Activated CD8-positive, alpha-beta T cell treated with anti-CD3 and anti-CD28 coated beads for 36 hours (primary cell): ENCODE measurements at places on chromosomes 12 and 14. TPM values are rescaled to one million over a fixed set of nuclear protein-coding genes. Genes with fewer than 3 reads are reported as not detected.

DNA sequence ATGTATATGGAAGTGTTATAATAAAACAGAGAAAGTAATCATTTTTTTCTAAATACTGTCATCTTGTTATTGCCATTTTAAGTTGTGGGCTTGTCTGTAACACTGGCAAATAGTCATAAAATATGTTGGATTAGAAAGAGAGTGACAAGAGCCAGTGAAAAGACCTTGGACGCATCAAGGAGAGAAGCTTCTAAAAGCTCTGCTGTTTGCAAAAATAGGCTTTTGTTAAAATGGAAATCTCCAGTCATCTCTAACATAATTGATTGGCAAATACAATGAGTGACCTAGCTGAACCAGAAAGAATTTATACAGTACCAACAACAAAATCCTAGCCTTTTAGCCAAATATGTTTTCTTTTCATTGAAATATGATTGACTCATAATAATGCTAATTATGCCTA lies 245.8 kb upstream of the RMST start:
- H3K27me3 ChIP-seq: peaks cover 2% of the 10 kb centered on the region
- no peak for DNase-seq
- H3K4me1 ChIP-seq: no peaks in the 10 kb centered on the region

GRCh38 chr12:49921936-49922335 lies 18.2 kb upstream of the FAIM2 start:
- peaks cover 3% of the 10 kb centered on the region for H3K27me3 ChIP-seq
- no peak overlapping the region for H3K4me3 ChIP-seq
- no peak for DNase-seq
- peaks cover 2% of the 10 kb centered on the region for H3K4me1 ChIP-seq
- H3K36me3 ChIP-seq: no peaks in the 10 kb centered on the region

DNA sequence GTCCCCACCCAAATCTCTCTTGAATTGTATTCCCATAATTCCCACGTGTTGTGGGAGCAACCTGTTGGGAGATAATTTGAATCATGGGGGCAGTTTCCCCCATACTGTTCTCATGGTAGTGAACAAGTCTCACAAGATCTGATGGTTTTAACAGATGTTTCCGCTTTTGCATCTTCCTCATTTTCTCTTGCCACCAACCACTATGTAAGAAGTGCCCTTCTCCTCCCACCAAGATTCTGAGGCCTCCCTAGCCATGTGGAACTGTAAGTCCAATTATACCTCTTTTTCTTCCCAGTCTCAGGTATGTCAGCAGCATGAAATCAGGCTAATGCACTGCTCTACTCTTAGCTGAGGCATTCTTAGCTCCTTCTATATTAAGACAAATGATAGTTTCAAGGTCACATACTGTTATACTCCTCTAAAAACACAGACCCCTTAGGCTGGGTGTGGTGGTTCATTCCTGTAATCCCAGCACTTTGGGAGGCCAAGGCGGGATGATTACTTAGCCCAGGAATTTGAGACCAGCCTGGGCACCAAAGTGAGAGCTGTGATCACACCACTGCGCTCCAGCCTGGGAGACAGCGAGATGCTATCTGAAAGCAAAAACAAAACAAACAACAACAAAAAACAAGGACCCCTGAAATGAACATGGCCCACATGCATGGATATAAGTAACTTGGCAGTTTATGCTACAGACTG lies 3.6 kb downstream of the SCAF11 start:
- peaks cover 54% of the 10 kb centered on the region for H3K36me3 ChIP-seq
- no peak overlapping the region for H3K4me3 ChIP-seq
- peak overlapping the region; percentile 1 for H3K27ac ChIP-seq

GRCh38 chr14:64556526-64556925 lies 6.8 kb downstream of the PPP1R36 start:
- no peak for DNase-seq
- no peaks in the 10 kb centered on the region for H3K4me1 ChIP-seq
- H3K27ac ChIP-seq: no peak overlapping the region
- peaks cover 2% of the 10 kb centered on the region for H3K27me3 ChIP-seq

GRCh38 chr12:99253068-99253467 lies 394.5 kb upstream of the GARIN6 start:
- no peak for DNase-seq
- no peak overlapping the region for H3K27ac ChIP-seq
- no peaks in the 10 kb centered on the region for H3K4me1 ChIP-seq
- H3K27me3 ChIP-seq: no peaks in the 10 kb centered on the region

- no peaks in the 10 kb centered on the region for H3K27me3 ChIP-seq
- peaks cover 73% of the 10 kb centered on the region for H3K36me3 ChIP-seq
- peaks cover 25% of the 10 kb centered on the region for H3K4me1 ChIP-seq
- H3K4me3 ChIP-seq: no peak overlapping the region
- DNase-seq: no peak
These were observed 28.2 kb upstream of the SNAPC1 start for GRCh38 chr14:61733972-61734371.

DNA sequence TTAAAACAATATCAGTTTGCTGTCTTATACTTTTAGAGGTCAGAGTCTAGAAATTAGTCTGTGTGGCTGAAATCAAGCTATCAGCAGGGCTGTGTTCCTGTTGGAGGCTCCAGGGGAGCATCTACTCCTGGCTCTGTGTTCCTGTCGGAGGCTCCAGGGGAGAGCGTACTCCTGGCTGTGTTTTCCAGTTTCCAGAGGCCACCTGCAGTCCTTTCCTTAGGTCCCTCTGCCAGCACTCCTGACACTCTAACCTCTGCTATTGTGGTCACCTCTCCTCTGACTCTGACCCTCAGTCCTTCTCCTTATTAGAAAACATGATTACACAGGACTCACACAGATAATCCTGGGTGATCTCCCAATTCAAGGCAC lies 1140.7 kb upstream of the TMEM132C start:
- H3K27me3 ChIP-seq: no peaks in the 10 kb centered on the region
- no peak overlapping the region for H3K27ac ChIP-seq
- no peak for DNase-seq
- H3K4me1 ChIP-seq: no peaks in the 10 kb centered on the region
- H3K36me3 ChIP-seq: no peaks in the 10 kb centered on the region

DNA sequence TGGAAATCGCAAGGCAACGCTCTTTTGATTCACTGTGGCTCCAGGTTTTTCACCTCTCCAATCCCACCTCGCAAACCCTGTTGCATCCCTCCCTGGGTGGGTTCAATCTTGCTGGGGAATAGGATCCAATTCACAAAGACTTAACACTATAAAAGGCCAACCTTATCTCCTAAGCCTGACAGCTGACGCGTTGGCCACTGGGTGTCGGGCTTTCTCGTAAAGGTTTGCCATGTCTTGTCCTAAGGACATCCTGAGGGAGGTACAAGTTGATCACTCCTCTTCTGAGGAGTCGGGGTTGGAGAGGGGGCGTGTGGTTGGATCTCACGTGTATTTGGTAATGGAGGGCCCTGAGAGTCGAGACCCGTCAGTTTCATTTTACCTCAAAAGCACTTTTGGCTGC lies 112.6 kb upstream of the FZD10 start:
- no peak for DNase-seq
- no peak overlapping the region for H3K4me3 ChIP-seq
- H3K27me3 ChIP-seq: peaks cover 25% of the 10 kb centered on the region
- no peak overlapping the region for H3K27ac ChIP-seq
- H3K36me3 ChIP-seq: no peaks in the 10 kb centered on the region

GRCh38 chr12:128076188-128076587 lies 190.8 kb upstream of the TMEM132C start:
- H3K36me3 ChIP-seq: no peaks in the 10 kb centered on the region
- H3K4me3 ChIP-seq: no peak overlapping the region
- H3K27me3 ChIP-seq: no peaks in the 10 kb centered on the region
- H3K27ac ChIP-seq: no peak overlapping the region

DNA sequence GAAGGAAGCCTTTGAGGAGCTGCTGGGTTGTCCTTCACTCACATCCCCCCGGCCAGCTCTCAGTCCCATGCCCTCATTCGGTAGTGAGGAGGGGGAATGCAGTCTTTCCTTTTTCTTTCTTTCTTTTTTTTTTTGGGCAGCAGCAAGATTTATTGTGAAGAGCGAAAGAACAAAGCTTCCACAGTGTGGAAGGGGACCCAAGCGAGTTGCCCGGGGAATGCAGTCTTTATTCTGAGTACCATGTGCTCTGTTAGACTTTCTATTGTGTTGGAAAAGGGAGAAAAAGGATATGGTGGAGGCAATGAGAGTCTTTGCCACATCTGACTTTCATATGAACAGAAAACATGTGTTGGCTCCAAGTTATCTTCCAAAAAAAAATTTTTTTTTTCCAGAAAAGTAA lies 29.9 kb upstream of the YARS2 start:
- no peak for DNase-seq
- H3K27me3 ChIP-seq: peaks cover 10% of the 10 kb centered on the region

GRCh38 chr12:51246254-51246853 lies 7.7 kb downstream of the DAZAP2 start:
- no peak overlapping the region for H3K4me3 ChIP-seq
- peak overlapping the region; percentile 82 for H3K27ac ChIP-seq
- no peaks in the 10 kb centered on the region for H3K27me3 ChIP-seq

DNA sequence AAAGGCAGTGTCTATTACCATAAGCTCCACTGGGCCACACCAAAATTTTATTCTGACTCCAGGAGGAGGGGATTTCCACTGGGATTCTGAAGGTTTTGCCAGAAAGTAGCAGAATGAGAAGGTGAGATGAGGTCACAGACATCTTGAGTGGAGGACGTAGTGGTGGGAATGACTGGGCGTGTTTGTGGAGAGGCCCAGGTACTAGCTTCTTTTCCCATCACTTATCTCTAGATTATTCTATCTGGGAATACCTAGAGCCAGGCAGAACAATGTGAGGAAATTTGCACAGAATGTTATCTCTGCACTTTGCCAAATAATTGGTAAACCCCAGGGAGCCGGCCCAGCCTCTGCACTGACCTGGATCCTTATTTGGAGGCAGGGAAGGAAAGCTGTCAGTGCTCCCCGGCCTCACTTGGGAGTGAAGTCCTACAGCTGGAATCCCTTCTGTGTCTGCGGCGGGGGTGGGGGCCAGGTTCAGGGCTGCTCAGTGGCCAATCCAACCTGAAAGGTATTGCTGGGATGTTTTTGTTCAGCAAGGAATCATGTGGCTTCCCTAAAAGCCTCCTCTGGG lies 129.4 kb downstream of the C12orf75 start:
- no peak for DNase-seq
- no peaks in the 10 kb centered on the region for H3K36me3 ChIP-seq
- H3K27ac ChIP-seq: no peak overlapping the region
- H3K27me3 ChIP-seq: peaks cover 5% of the 10 kb centered on the region
- H3K4me3 ChIP-seq: no peak overlapping the region

- no peaks in the 10 kb centered on the region for H3K4me1 ChIP-seq
- no peaks in the 10 kb centered on the region for H3K36me3 ChIP-seq
- no peak for DNase-seq
- H3K27ac ChIP-seq: no peak overlapping the region
- H3K27me3 ChIP-seq: peaks cover 13% of the 10 kb centered on the region
These were observed 168.1 kb downstream of the BCAT1 start for GRCh38 chr12:24780697-24781368.

GRCh38 chr14:105375635-105376057 lies 22.7 kb upstream of the TEX22 start:
- no peak overlapping the region for H3K4me3 ChIP-seq
- H3K27me3 ChIP-seq: no peaks in the 10 kb centered on the region
- H3K4me1 ChIP-seq: peaks cover 13% of the 10 kb centered on the region
- DNase-seq: peak; percentile 92

DNA sequence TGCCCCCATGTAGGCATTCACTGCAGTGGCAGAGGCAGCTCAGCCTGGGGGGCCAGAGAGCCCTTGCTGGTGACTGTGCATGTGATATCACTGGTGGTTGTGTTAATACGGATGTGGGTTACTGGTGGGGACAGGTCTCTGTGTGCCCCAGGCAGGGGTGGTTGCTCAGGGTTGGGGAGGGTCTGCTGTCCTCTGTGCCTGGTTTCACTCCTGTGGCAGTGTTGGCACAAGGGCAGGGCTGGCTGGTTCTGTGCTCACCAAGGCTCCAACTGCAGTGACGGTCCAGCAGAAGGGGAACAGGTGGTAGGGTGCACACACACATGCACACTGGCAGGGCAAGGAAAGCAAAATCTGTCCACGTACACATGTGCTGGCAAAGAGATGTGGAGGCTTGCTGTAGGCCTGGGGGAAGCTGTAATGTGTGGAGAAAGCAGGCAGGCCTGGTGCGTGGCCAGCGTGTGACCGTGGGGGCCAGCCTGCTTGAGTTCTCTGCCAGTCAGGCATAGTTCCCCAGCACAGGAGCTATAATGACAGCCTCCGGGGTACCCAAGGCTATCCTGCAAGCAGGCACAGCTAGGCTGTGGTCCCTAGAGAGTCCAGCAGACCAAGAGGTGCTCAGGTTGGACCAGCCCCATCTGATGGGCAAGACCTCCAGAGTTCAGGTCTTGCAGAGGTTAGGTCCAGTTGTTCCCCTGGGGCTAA lies 254.6 kb downstream of the FBXL14 start:
- peaks cover 3% of the 10 kb centered on the region for H3K4me1 ChIP-seq
- H3K4me3 ChIP-seq: no peak overlapping the region
- DNase-seq: no peak
- no peak overlapping the region for H3K27ac ChIP-seq
- H3K36me3 ChIP-seq: peaks cover 5% of the 10 kb centered on the region
- H3K27me3 ChIP-seq: no peaks in the 10 kb centered on the region

DNA sequence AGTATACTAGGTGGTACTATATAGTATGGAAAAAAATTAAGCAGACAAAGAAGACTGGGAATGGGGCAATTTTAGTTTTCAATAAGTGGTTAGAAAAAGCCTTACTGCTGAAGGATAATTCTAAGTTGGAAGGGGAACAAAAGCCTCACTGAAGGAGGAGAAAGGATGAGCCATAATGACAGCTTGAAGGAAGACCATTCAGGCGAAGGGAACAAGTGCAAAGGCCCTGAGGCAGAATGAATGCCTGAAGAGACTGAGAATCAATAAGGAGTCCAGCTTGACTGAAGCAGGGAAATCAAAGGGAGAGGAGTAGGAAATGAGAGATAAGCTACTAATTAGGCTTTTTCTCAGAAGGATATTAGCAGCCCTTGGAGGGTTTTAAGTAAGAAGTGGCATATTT lies 28.5 kb downstream of the PPP1R13B start:
- H3K27me3 ChIP-seq: no peaks in the 10 kb centered on the region
- H3K4me3 ChIP-seq: no peak overlapping the region
- H3K27ac ChIP-seq: no peak overlapping the region
- peaks cover 39% of the 10 kb centered on the region for H3K4me1 ChIP-seq
- no peak for DNase-seq
- no peaks in the 10 kb centered on the region for H3K36me3 ChIP-seq

- peak overlapping the region; percentile 40 for H3K4me3 ChIP-seq
- DNase-seq: peak; percentile 65
- no peaks in the 10 kb centered on the region for H3K36me3 ChIP-seq
- H3K4me1 ChIP-seq: peaks cover 9% of the 10 kb centered on the region
- H3K27ac ChIP-seq: no peak overlapping the region
These were observed 28.8 kb downstream of the SPRING1 start for GRCh38 chr12:116708826-116709756.

Gene KRT6C
- total RNA-seq: not detected

Gene SERPINA9
- total RNA-seq: not detected

Gene KRT81
- not detected for total RNA-seq

Gene GYS2
- total RNA-seq: not detected

Gene SUOX
- total RNA-seq: 6.2 TPM

Gene SOAT2
- total RNA-seq: 5.3 TPM

Gene THTPA
- total RNA-seq: 7.6 TPM

Gene POLE2
- 36.3 TPM for total RNA-seq

Gene OTX2
- not detected for total RNA-seq
